ENCODE measurements at places on chromosomes 1 and 21. TPM values are rescaled to one million over a fixed set of nuclear protein-coding genes. Genes with fewer than 3 reads are reported as not detected.

DNA sequence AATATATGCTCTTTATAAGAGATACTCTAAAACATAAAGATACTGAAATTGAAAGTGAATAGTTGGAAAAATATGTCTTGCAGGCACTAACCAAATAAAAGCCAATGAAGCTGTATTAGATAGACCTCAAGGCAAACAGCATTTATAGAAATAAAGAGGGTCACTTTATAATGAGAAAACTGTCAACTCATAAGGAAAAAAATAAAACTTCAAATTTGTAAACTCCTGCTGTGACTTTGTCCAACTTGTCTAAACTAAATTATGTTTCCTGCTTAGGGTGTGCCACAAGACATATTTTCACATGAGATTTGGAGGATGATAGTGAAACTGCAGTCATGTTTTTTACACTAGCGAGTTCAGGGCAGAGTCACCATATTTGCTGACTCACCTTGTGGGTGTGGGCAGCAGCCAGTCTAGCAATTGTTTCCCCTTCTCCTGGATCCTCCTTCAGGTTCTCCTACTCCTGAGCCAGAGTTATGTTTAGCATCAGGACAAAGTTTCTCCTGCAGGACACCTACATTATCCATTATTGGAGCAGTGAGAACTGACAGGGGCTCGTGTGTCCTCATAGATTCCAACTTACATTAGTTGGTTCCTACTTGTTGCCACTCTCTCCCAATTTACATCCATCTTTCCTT is 43.8 kb downstream of the CD53 start:
- DNase-seq, result peak; percentile 66

GRCh38 chr1:197674286-197674685 is 101.0 kb downstream of the DENND1B start:
- DNase-seq, result no peak

DNA sequence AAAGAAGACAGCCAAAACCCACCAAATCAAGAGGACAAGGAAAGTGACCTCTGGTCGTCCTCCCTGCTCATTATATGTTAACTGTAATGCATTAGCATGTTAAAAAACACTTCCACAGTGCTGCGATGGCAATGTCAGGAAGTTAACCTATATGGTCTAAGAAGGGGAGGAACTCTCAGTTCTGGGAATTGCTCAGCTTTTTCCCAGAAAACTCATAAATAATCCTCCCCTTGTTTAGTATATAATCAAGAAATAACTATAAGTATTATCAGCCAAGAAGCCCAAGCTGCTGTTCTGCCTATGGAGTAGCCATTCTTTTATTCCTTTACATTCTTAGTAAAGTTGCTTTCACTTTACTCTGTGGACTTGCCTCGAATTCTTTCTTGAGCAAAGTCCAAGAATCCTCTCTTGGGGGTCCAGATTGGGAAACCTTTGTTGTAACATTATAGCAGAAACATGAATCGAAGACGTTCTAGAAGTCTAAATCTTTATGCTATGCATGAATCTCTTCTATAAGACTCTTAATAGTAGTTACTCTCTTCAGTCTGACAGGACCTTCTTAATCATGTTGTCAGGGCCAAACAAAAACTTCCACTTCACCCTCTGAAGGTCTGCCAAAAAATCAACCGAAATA is 110.0 kb upstream of the VANGL1 start:
- no peak for DNase-seq

DNA sequence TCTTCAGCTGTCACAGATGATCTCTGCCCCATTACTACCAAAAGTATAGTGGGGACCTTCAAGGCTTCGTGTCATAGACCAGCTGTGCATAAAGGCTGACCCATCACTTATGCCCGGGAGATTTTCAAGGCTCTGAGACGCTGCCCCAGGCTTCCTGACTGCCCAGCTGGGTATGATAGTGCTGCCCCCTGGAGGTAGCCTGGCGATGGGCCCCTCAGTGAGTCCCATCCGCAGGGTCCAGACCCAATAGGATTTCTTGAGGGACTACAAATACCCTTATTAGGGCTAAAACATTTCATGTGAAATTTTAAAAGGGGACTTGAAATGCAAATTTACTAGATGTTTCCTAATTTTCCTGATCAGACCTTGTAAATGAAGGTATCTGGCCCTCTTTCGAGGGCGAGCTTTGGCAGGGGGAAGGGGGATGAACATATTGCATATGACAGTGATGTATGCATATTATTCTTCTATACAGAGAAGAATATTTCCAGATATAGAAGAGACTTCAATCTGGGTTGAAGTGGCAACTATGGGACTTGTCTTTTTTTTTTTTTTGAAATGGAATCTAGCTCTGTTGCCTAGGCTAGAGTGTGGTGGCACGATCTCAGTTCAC is 11.7 kb upstream of the FCMR start:
- peak; percentile 13 for DNase-seq

DNA sequence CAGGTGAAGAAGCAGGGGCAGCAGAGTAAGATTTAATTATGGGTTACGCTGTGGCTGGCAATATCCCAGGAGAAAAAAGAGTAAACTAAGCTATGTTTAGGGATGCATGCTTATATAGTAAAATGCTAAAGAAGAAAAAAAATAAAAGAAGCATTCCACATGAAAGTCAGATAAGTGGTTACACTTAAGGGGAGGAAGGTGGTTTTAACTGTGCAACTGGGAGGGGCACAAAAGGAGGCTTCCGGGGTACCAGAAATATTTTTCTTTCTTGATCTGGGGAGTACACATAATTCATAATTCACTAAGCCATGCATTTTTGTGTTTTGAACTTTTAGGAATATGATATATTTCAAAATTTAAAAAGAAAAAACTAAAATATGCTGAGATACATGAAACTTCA is 39.5 kb downstream of the USP48 start:
- no peak for DNase-seq

- no peak for DNase-seq
Measured at GRCh38 chr1:54623216-54624007, at the start of gene FAM151A. FAM151A (minus strand) TSS chr1:54623525; CDS start chr1:54623395, 130 bp downstream.

GRCh38 chr1:202416641-202417040 is 68.1 kb downstream of the PPP1R12B start:
- DNase-seq, result no peak

- no peak for DNase-seq
Measured at GRCh38 chr21:42514883-42515228, 1.2 kb downstream of the SLC37A1 start.

DNA sequence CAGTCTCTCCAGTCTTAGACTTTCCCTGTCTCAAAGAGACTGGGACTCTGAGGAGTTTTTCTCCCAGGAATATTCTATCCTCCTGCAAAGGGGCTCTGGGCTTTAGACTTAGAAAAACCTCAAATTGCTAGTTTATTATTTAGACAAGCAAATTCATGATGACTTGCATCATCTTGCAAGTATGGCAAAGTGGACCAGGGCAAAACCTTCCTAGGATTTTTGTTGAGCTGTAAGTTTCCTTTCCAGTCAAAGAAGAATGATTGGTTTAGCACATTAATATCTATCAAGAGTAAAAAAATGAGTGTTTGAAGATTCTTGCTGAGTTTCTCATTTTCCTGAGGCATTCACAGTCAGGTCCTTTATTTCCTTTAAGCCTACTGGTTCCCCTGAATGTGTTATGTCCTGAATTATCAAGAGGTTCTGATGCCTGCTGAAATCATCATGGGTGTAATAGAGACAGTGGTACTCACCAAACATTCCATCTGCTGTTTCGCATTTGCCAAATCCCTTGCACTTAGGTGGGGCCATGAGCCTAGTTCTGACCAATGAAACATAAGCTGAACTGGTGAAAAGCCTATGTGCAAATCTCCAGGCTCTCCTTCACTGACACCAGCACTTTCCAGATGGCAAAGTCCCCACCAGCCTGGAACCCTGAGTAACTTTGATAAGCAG is 25.2 kb upstream of the SPAG17 start:
- DNase-seq, result no peak

GRCh38 chr1:151284013-151284577 is 2.0 kb downstream of the ZNF687 start:
- DNase-seq, result no peak

The CLDN14 gene
- total RNA-seq, result not detected

DNA sequence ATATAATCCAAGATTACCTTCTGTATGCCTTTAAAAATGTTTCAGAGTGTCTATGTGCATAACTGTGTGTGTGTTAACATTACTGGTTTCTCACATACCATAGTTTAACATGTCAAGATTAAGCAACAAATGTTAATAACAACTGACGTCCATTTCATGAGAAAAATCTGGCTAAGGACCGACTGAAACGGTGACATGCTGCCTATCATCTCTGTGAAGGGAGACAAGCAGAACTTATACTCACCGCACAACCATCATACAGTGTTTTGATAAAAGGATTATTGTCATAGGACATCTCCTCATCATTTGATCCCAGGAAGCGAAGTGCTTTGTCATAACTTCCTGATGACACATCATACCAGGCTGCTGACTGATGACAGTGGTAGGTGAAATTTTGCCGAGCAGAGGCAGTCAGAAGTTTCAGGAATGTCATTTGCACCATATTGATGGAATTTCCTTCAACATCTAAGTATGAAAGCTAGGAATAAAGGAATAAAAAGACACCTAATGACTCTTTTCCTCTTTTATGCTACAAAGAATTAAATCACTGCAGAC is 228.8 kb downstream of the COL11A1 start:
- DNase-seq, result peak; percentile 71

DNA sequence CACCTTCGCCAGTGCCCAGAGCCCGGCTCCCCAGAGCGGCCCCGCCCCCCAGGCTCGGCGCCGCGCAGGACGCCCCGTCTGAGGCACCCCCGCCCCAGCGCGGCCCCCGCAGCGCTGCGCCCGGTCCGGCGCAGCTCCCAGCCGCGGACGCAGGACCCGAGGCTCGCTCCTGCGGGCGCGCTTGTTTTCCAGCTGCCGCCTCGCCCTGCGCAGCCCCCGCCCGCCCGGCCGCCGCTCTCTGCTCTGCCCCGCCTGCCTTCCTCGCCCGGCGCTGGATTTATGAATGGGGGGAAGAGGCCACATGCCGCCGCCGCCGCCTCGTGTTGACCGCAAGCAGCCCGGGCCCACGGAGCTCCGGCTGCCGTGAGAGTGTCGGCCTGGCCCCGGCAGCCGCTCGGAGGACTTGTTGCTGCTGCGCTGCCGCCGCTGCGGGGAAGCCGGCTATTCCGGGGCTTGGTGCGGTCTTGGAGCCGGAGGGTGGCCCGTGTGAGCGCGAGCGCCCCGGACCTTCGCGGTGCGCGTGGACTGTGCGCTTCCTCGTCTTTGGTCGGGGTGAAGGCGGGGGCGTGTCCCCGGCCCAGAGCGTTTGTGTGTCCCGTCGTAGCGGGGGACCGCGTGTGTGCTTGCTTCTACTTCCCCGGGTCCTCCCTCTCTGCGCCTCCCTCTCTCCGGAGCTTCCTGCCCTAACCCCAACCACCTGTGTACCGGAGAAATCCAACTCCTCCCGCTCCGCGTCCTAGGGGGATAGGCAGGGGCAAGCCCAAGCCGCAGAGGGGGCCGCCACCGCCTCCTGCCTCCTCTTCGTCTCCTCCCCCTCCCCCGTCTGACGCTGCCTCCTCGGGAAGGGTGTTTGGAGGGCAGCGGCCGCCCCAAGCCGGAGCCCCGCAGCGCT is 736 bp downstream of the KCNC4 start:
- DNase-seq, result peak; percentile 36

Data from RPMI7951 (cell line).